Endodermal cell (in vitro differentiated cells): ENCODE measurements at places on chromosomes 2 and 18. TPM values are rescaled to one million over a fixed set of nuclear protein-coding genes. Genes with fewer than 3 reads are reported as not detected.

DNA sequence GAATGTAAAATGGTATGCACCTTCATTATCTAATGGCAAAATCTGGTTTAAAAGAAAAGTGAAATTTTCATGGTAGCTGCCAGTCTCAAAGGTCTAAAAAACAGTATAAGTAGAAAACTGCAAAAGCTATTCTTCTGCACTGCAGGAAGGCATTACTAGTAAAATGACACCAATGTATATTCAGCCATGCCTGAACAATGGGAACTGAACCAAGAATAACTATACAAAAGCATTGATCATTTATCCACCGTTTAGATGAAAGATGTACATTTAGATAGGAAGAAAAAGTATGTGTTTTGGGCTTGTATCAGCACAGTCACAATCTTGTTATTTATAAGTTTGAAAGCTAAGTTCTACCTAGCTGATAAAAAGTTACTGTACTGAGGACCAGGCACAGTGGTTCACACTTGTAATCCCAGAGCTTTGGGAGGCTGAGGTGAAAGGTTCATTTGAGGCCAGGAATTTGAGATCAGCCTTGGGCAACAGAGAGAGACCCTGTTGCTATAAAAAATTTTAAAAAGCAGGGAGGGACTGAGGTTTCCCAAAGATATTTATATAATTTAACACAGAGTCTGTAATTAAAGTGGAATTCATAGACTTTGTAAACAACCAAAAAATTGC lies 163.1 kb upstream of the WDSUB1 start:
- no peak for DNase-seq
- peaks cover 39% of the 10 kb centered on the region for H3K36me3 ChIP-seq
- peak overlapping the region; percentile 85 for H3K27ac ChIP-seq
- no peaks in the 10 kb centered on the region for H3K4me1 ChIP-seq

DNA sequence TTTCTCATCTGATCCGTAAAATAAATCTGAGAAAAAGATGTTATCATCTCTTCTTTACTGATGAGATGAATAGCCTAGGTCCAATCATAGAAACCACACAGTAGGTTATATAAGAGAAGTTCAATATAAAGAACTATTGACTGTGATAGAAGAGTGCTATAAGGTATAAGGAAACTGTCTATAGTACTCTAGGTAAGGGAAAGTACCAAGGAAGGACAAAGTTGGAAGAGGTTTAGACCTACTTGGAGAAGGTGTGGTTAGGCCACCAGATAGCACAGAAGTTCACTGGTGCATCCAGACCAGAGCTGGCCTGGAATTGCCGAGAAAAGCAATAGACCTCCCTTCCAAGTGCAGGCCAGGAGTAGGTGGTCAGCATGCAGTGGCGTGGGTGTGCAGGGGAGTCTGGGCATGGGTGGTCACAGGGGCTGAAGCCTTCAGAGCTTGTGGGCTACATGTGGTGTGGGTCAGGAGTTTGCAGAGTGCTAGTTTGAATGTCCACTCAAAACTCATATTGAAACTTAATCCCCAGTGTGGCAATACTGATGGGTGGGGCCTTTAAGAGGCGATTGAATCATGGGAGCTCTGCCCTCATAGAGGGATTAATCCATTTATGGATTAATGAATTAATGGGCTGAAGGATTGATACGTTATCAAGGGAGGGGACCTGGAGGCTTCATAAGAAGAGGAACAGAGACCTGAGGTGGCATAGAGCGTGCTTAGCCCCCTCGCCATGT lies 86.3 kb downstream of the ALPK2 start:
- H3K4me1 ChIP-seq, result peaks cover 4% of the 10 kb centered on the region
- no peak for DNase-seq
- no peaks in the 10 kb centered on the region for H3K27me3 ChIP-seq
- no peaks in the 10 kb centered on the region for H3K36me3 ChIP-seq
- H3K4me3 ChIP-seq, result no peak overlapping the region

GRCh38 chr18:59550174-59550516 lies 147.1 kb downstream of the CCBE1 start:
- H3K4me3 ChIP-seq, result no peak overlapping the region
- DNase-seq, result no peak
- H3K27me3 ChIP-seq, result no peaks in the 10 kb centered on the region
- H3K27ac ChIP-seq, result no peak overlapping the region
- H3K4me1 ChIP-seq, result no peaks in the 10 kb centered on the region

DNA sequence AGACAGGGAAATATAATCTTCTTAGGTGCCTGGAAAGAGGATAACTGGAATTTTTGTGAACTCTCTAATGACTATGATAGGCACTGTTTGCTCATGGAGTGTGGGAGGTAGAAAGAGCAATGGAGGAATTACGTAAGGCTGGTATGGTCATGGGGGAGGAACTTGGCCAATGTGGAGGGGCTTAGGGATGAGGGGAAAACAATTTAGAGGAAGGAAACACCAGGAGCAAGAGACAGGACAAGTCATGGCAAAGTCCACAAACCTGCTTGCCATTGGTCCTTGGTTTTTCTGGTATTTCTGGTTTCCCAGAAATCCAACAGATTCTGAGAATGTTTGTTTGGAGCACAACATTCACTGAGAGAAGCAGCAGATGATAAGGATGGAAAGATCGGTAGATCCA lies 274.2 kb downstream of the DYSF start:
- H3K4me3 ChIP-seq, result no peak overlapping the region
- H3K4me1 ChIP-seq, result no peaks in the 10 kb centered on the region
- no peaks in the 10 kb centered on the region for H3K27me3 ChIP-seq
- no peak overlapping the region for H3K27ac ChIP-seq
- H3K36me3 ChIP-seq, result no peaks in the 10 kb centered on the region

GRCh38 chr18:39721712-39722111 lies 2156.1 kb upstream of the CELF4 start:
- H3K27me3 ChIP-seq, result no peaks in the 10 kb centered on the region
- no peaks in the 10 kb centered on the region for H3K36me3 ChIP-seq
- peaks cover 5% of the 10 kb centered on the region for H3K4me1 ChIP-seq
- DNase-seq, result no peak

DNA sequence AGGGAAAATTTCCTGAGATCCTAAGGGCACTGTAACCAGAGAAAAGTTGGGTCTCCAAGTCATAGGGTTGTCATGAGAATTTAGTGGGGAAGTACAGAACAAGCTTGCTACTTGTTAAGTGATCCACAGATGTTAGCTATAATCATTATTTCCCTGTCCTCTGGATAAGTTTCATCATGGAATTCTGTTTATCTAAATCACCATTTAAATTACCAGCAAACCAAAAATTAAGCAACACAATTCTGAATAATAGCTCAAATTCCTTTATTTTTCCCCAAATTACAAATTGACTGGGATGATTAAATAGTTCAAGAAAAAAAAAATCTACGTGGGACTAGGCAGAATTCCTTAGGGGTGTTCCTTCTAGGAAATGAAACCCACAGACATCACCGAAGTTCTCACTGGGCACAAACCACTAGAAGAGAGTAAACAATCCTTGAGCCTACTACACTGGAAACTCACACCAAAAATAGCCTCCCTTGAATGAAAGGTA lies 159.5 kb downstream of the COL6A3 start:
- no peaks in the 10 kb centered on the region for H3K27me3 ChIP-seq
- no peak overlapping the region for H3K4me3 ChIP-seq
- no peaks in the 10 kb centered on the region for H3K36me3 ChIP-seq
- no peak overlapping the region for H3K27ac ChIP-seq

GRCh38 chr2:239109041-239109927 lies 261.4 kb downstream of the TWIST2 start:
- DNase-seq, result no peak
- peaks cover 15% of the 10 kb centered on the region for H3K36me3 ChIP-seq
- no peak overlapping the region for H3K4me3 ChIP-seq
- H3K27me3 ChIP-seq, result no peaks in the 10 kb centered on the region

GRCh38 chr2:190607014-190607597 lies 41.8 kb upstream of the NAB1 start:
- no peaks in the 10 kb centered on the region for H3K36me3 ChIP-seq
- no peaks in the 10 kb centered on the region for H3K27me3 ChIP-seq
- H3K4me1 ChIP-seq, result no peaks in the 10 kb centered on the region
- no peak for DNase-seq
- no peak overlapping the region for H3K27ac ChIP-seq
- no peak overlapping the region for H3K4me3 ChIP-seq

GRCh38 chr18:52349498-52349897 lies 9.5 kb downstream of the DCC start:
- H3K36me3 ChIP-seq, result no peaks in the 10 kb centered on the region
- no peak overlapping the region for H3K4me3 ChIP-seq
- no peak for DNase-seq
- H3K27ac ChIP-seq, result no peak overlapping the region

GRCh38 chr2:41821167-41821566 lies 226.7 kb upstream of the PKDCC start:
- H3K4me1 ChIP-seq, result no peaks in the 10 kb centered on the region
- H3K36me3 ChIP-seq, result no peaks in the 10 kb centered on the region
- no peak for DNase-seq
- H3K4me3 ChIP-seq, result no peak overlapping the region

DNA sequence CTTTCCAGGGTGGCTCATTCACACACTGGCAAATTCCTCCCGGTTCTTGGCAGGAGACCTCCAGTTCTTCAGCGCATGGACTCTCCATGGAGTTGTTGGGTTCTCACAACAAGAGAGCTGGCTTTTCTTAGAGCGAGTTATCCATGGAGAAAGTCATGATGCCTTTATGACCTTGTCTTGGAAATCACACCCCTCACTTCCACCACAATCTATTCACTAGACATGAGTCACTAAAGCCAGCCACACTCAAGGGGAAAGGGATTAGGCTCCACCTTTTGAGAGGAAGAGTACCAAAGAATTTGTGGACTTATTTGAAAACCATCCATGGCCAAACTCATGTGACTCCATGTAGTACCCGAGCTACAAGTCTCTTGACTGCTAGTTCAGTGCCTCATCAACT lies 160.5 kb downstream of the SETBP1 start:
- no peak overlapping the region for H3K4me3 ChIP-seq
- no peak overlapping the region for H3K27ac ChIP-seq
- no peaks in the 10 kb centered on the region for H3K36me3 ChIP-seq
- peaks cover 10% of the 10 kb centered on the region for H3K4me1 ChIP-seq
- DNase-seq, result no peak

GRCh38 chr2:8391584-8391983 lies 290.3 kb upstream of the ID2 start:
- no peak overlapping the region for H3K27ac ChIP-seq
- H3K4me3 ChIP-seq, result no peak overlapping the region
- peak; percentile 67 for DNase-seq
- no peaks in the 10 kb centered on the region for H3K27me3 ChIP-seq

DNA sequence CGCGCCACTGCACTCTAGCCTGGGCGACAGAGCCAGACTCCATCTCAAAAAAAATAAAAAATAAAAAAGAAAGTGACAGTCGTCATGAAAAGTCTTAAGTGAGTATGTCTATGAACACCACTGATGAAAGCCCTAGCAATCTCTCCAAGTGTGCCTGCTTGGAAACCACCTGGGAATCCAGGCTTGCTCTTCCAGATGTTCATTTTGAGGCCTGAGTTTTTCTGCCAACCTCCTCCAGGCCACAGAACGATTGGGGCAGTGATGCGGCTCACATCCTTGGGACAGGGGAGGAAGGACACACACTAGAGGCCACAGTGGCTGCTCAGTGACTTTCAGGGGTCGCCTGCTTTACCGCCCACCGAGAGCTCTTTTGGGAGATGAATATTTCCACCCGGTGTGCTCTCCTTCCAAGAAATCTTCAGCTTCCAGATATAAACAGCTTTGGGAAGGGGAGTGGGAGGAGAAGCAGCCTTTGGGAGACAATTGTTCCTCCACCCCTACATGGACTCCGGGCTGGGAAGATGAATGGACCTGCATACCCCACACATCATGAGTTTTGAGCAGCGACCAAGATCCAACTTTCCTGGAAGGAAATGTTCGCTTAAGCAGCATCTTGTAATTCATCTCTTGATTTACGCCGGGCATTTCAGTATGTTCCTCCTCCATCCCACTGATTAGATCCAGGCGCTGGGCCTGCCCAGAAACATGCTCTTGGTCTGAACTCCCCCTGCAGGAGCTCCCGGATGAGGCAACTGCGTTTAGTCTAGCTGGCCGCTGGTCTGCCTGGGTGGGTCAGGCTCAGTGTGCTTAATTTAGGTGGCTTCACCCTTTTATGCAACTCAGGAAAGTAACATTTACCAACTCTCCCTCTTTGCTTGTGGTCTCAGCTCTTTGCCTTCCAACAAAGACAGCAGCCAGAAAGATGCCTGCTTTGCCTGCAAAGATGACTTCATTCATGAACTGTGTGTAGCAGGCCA lies 6.2 kb upstream of the ARMC9 start:
- peak; percentile 94 for DNase-seq
- no peaks in the 10 kb centered on the region for H3K36me3 ChIP-seq
- H3K27me3 ChIP-seq, result no peaks in the 10 kb centered on the region
- no peak overlapping the region for H3K4me3 ChIP-seq
- no peak overlapping the region for H3K27ac ChIP-seq
- no peaks in the 10 kb centered on the region for H3K4me1 ChIP-seq

DNA sequence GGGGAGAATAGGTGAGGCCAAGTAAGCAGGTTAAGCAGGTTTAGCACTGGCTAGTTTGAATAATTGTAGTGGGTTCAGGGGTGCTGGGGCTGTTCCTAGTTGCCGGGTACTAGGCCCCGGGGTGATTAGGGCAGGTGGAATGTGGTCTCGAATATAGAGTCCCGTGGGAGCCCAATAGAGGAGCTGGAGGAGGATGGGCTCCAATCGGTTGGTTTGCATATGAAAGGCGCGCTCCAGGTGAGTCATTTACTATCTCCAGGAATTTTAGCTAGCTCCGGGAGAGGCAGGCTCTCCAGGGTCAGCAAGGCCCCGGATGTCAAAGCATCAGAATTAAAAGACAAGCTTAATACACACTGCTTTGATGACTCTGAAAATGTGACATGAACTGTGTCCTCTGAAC lies 304.0 kb downstream of the ZNF521 start:
- no peaks in the 10 kb centered on the region for H3K36me3 ChIP-seq
- DNase-seq, result peak; percentile 90
- peaks cover 12% of the 10 kb centered on the region for H3K4me1 ChIP-seq
- no peak overlapping the region for H3K27ac ChIP-seq
- H3K4me3 ChIP-seq, result no peak overlapping the region

- DNase-seq, result no peak
- peaks cover 3% of the 10 kb centered on the region for H3K4me1 ChIP-seq
- no peak overlapping the region for H3K4me3 ChIP-seq
- no peaks in the 10 kb centered on the region for H3K36me3 ChIP-seq
Measured at GRCh38 chr2:182581196-182581935, 134.7 kb upstream of the DNAJC10 start.

- peaks cover 98% of the 10 kb centered on the region for H3K36me3 ChIP-seq
- no peak overlapping the region for H3K27ac ChIP-seq
- no peak for DNase-seq
- H3K4me1 ChIP-seq, result no peaks in the 10 kb centered on the region
- no peak overlapping the region for H3K4me3 ChIP-seq
- no peaks in the 10 kb centered on the region for H3K27me3 ChIP-seq
Measured at GRCh38 chr18:58977801-58978200, 113.1 kb downstream of the ZNF532 start.

- no peaks in the 10 kb centered on the region for H3K36me3 ChIP-seq
- H3K4me3 ChIP-seq, result no peak overlapping the region
- peaks cover 3% of the 10 kb centered on the region for H3K4me1 ChIP-seq
- H3K27ac ChIP-seq, result no peak overlapping the region
- DNase-seq, result peak; percentile 78
- H3K27me3 ChIP-seq, result no peaks in the 10 kb centered on the region
Measured at GRCh38 chr2:80073134-80073561, 231.4 kb downstream of the LRRTM1 start.

GRCh38 chr2:66305718-66306117 lies 129.2 kb upstream of the MEIS1 start:
- no peaks in the 10 kb centered on the region for H3K27me3 ChIP-seq
- peaks cover 13% of the 10 kb centered on the region for H3K4me1 ChIP-seq
- DNase-seq, result no peak

The TMEM163 gene
- total RNA-seq, result 0.21 to 0.24 TPM (median 0.23 TPM) in 3 replicates

The CNTNAP5 gene
- 4.4 to 8.2 TPM (median 5.9 TPM) in 3 replicates for total RNA-seq

The SNORC gene
- total RNA-seq, result 3.4 and 3.6 TPM in 2 replicates

The POTEE gene
- 1.5 and 2.3 TPM in 2 replicates for total RNA-seq

The GAREM1 gene
- 9.2 and 11.1 TPM in 2 replicates for total RNA-seq

The ERFE gene
- total RNA-seq, result 0.48 and 0.50 TPM in 2 replicates
